ENCODE measurements at places on chromosomes 13 and 19. TPM values are rescaled to one million over a fixed set of nuclear protein-coding genes. Genes with fewer than 3 reads are reported as not detected.

MAB21L1 gene
- polyA plus RNA-seq = 0.16 TPM

SLC6A16 gene
- 5.1 TPM for polyA plus RNA-seq

SHISA7 gene
- polyA plus RNA-seq = 0.17 TPM

SKA3 gene
- polyA plus RNA-seq = 14.2 TPM

DACT3 gene
- 28.2 TPM for polyA plus RNA-seq

ZNF235 gene
- 13.1 TPM for polyA plus RNA-seq

HRC gene
- polyA plus RNA-seq = 33.6 TPM

PLEKHJ1 gene
- polyA plus RNA-seq = 57.9 TPM

Data from left renal pelvis (tissue), 4 donors.